Renal cortex interstitium (tissue), 15 donors: ENCODE measurements at places on chromosomes 13 and 19.
A peak's percentile ranks its signal among the peaks of the same experiment; 100 is the strongest.

DNA sequence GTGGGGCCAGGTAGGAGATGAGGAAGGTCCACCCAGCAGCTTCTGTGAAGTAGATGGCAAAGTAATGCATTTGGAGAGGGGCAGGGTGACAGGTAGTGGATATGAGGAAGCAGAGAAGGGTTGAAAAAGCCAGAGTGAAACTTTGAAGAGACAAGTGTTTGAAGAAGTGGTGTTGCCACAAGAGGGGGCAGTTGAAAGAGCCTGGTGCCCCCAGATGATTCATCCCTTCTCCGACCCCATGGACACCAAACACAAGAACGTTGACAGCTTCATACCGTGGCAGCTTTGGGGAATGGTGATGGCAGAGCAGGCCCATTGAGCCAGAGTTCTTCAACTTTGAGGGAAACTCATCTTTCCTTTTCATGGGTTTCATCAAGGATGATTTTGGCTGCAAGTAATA lies 19.9 kb downstream of the IFNL3 start:
- DNase-seq, result no peak

GRCh38 chr19:40305403-40305802 lies 20.3 kb upstream of the AKT2 start:
- DNase-seq, result peak; percentile 77

GRCh38 chr13:71867131-71867814 lies at the start of gene DACH1:
Gene DACH1 (minus strand): TSS chr13:71867204.
- DNase-seq, result peak; percentile 89

DNA sequence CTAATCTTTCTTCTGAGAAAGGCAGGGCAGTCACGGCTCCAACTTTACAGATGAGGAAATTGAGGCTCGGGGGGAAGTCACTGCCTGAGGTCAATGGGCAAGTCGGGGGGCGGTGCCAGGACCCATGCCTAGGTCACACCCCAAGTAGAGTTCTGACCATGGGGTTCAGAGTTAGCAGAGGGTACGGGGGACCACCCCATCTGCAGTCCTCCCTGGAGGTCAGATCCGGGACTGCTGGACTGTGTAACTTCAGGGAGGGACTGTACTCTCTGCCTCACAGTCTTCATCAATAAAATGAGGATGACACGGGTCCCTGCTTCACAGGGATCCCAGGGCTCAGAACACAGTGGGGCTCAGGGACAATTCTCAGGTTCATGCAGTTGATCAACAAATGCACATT lies 7.7 kb downstream of the SLC5A5 start:
- DNase-seq, result no peak

GRCh38 chr19:42200116-42200715 lies 17.3 kb downstream of the DEDD2 start:
- no peak for DNase-seq

DNA sequence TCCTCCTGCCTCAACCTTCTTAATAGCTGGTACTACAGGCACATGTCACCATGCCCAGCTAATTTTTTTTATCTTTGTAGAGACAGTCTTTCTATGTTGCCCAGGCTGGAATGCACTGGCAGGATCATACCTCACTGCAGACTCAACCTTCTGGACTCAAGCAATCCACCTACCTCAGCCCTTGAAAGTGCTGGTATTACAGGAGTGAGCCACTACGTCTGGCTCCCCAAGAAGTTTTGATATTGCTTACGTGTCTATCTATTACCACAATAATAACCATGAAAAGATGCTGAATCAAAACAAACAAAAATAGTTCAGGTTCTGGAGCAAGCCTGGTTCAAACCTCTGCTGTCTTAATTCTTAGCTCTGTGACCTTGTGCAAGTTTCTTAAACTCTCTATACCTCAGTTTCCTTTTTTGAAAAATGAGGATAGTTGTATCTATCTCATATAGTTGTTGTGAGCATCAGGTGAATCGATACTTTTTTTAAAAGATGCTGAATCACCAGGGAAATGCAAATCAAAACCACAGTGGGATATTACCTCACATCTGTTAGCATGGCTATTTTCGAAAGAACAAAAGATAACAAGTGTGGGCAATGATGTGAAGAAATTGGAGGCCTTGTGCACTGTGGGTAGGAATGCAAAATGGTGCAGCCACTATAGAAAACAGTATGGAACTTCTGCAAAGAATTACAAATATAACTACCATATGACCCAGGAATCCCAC lies 19.0 kb upstream of the LEUTX start:
- DNase-seq, result no peak

DNA sequence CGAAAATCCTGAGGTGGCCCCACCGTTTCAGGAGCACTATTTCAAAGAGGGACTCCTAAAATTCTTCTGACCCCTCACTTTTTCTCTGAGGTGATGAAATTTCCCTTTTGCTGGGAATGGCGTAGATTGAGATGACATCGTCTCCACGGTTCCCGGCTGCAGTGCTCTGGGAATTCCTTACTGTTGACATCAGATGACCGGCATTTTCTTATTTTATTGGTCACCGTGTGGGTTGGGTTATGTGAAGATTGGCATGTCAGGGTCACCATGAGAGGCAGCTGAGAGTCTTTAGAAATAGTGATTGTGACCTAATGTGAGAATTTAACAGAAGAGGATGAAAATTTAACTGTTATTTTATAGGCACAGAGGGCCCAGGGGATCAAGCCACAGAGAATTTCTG lies 356.7 kb downstream of the FGF9 start:
- no peak for DNase-seq

- DNase-seq, result no peak
Measured at GRCh38 chr13:107057028-107057631, 489.2 kb upstream of the ARGLU1 start.

DNA sequence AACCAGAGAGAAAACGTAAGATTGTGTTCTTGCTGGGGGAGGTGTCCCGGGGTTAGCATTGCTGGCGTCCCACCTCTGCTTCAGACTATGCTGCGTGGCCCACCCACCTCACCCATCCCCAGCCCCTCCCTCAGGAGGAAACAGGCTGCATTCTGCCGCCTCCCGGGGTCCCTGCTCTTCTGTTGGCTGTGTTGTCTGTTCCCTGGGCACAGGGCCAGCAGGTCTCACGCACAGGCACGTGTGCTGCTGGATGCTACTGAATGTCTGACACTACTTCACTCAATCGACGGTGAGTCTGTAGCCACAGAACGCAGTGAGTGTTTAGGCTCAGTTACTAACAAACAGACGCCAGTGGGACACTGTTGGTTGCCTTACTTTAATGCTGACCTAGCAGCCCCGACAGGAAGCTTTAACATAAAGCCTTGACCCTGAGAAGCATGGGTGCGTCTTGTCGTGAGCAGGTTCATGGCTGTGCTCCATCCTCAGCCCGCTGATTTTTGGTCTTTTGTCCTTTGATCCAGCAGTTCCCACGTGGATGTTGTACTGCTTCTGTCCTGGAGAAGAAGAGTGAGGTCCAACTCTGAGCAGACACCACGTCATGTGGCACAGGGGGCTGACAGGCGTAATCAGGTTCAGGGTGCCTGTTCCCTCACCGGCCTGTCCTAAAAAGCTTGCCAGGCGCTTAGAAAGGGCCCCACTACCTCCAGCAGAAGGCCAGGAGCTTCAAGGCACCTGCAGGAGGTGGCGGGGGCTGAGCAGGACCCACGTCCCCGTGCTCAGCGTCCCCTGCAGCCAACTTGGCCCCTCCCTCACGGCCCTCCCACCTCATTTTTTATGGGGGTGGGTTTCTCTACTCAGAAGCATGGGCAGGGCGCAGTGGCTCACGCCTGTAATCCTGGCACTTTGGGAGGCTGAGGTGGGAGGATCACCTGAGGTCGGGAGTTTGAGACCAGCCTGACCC lies 26.0 kb downstream of the NAXD start:
- no peak for DNase-seq

DNA sequence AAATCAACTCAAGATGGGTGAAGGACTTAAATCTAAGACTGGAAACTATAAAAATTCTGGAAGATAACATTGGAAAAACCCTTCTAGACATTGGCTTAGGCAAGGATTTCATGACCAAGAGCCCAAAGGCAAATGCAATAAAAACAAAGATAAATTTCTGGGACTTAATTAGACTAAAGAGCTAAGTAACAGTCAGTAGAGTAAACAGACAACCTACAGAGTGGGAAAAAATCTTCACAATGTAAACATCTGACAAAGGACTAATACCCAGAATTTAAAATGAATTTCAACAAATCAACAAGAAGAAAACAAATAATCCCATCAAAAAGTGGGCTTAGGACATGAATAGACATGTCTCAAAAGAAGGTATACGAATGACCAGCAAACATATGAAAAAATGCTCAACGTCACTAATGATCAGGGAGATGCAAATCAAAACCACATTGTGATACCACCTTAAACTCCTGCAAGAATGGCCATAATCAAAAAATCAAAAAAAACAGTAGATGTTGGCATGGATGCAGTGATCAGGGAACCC lies 6.3 kb upstream of the RFX1 start:
- no peak for DNase-seq

- DNase-seq, result no peak
Measured at GRCh38 chr19:38852231-38853044, 2.7 kb upstream of the HNRNPL start.

GRCh38 chr19:4914736-4915501 lies 5.6 kb downstream of the UHRF1 start:
- no peak for DNase-seq

DNA sequence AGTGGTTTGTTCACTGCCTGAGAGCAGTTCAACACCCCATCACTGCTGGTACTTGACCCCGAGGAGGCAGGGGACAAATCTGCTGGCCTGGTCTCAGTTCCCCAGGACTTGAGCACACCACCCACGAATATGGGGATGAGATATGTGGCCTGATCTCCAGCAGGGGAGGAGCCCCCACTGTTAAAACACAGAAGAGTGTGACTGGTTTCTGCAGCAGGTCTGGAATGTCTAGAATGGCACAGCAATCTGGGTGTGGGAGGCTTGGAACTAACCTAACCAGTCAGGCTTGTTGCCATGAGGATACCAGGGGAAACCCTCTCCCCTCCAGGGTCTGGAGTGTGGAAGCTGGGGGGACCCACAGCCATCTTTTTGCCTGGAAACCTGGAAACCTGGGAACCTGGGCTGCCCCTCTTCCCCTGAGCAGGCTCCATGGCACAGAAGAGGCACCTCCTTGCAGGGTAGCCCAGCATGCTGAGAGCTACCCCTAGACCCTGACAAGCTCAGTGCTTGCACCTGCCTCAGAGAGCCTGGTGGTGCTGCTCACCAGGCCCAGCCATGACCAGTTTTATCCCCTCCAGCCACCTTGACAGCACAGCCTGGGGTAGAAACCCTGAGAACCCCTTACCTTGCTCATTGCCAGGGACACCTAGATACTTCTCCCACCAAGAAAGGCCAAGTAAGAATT lies 273.8 kb downstream of the LIG4 start:
- no peak for DNase-seq

- DNase-seq, result no peak
Measured at GRCh38 chr13:104847922-104848321, 1687.5 kb downstream of the EFNB2 start.

DNA sequence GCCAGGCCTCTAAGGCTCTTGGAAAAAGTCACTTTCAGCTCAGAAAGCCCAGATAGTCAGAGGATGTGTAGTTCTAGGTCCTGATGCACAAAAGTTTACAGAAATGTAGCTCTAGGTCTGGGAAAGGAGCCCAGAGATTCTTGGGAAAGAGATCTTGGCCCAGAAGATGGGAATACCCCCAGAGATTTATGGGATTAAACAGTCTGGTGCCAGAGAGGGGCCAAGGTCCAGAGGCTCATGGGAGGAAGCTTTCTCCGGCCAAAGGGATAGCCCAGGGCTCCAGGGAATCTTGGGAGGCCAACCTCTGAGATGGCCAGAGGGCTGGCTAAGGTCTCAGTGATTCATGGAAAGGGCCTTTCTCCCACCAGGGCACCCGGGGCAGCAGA lies 15.2 kb downstream of the BCAT2 start:
- no peak for DNase-seq

GRCh38 chr19:23996549-23996948 lies 81.9 kb downstream of the ZNF726 start:
- DNase-seq, result no peak

DNA sequence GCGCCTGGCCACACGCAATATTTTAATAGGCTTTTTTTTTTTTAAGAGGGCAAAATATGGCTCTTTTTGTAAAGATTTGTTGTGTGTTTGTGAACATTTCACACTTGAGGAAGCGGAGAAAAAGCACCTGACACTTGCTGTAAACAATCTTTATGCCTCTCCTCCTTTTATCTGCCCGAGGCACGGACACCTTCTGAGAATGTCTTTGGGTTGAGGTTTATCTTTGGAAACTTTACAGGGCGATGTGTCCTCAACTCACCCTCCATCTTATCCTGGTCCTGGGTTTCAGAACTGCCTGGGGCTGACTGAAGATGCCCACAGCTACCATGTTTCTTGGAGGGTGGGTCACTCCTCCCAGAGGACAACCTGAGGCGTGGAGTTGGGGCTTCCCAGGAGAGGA lies 44.0 kb downstream of the ZNF627 start:
- DNase-seq, result no peak

DNA sequence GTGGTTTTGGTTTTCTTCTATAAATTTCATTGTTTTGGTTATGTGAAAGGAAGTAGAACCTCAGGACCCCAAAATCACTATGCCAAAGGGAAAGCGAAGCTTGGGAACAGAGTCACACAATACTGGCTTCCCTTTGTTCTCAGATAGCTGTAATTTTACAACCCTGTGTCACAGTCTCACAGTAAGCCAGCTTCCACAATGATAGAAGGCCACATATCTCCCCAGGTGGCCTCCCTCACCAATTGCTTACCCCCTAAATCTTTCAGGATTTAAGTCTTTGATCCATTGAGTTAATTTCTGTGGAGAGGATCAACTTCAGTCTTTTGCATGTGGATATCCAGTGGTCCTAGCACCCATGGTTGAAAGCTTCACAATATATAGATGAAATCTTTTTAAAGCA lies 58.7 kb downstream of the SLC15A1 start:
- no peak for DNase-seq

DNA sequence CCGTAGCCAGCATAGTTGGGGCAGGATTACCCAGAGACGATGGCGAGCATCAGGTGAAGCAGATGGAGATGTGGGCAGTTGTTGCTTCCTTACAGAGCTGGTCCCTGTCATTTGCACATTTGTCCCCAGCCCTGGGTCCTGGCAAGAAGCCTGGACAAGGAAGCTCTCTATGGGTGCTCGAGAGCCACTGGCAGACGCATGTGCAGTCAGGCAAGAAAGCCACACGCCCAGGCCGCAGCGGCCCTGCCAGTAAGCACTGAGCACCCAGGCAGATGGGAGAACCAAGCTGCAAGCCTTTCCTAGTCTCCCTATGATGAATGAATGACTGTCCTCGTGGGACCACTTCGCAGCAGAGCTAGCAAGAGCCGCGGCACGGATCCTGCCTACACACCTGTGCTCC lies 182.8 kb downstream of the FOXO1 start:
- DNase-seq, result no peak

- DNase-seq, result no peak
Measured at GRCh38 chr19:32895384-32895783, 25.8 kb upstream of the SLC7A9 start.

- no peak for DNase-seq
Measured at GRCh38 chr13:40506592-40507446, 159.6 kb downstream of the FOXO1 start.

- DNase-seq, result no peak
Measured at GRCh38 chr19:29172302-29172701, 40.6 kb downstream of the UQCRFS1 start.

DNA sequence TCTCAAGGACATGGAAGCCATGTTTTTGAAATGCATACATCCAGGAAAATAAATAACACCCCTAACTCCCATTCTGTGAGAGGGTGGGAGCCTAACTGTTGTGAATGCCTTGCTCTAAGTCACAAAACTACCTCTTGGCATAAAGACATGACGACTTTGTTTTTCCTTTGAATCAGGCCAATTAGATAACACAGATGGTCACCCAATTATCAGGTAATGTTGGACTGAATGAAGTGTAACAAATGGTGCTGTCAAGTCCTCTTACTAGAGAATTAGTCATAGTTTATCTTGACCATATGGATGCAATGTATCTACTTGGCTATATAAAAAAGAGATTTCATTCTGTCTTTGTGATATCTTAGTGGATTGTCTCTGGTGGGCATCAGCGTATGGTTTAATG lies 553.6 kb upstream of the ATXN8OS start:
- no peak for DNase-seq
